Mucosa of gallbladder (tissue), 1 donor: ENCODE measurements at places on chromosomes 11 and 22.

DNA sequence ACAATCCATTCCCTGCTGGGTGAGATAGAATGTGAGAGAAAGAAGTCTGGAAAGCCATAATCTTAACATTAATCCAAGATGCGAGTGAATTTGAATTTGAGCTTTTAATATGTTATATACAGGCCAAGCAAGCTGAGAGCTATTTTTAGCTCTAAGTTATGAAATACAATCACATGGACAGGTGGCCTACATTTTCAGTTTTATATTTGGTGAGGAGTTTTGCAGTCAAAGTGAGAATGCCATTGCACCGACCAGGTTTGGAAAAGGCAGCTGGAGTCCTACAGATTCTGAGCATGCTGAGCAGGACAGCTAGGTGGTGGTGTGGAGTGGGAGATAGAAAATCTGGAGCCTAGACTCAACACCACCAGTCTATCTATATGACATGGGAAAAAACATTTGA is 12.0 kb downstream of the OR5B21 start:
- DNase-seq = no peak

DNA sequence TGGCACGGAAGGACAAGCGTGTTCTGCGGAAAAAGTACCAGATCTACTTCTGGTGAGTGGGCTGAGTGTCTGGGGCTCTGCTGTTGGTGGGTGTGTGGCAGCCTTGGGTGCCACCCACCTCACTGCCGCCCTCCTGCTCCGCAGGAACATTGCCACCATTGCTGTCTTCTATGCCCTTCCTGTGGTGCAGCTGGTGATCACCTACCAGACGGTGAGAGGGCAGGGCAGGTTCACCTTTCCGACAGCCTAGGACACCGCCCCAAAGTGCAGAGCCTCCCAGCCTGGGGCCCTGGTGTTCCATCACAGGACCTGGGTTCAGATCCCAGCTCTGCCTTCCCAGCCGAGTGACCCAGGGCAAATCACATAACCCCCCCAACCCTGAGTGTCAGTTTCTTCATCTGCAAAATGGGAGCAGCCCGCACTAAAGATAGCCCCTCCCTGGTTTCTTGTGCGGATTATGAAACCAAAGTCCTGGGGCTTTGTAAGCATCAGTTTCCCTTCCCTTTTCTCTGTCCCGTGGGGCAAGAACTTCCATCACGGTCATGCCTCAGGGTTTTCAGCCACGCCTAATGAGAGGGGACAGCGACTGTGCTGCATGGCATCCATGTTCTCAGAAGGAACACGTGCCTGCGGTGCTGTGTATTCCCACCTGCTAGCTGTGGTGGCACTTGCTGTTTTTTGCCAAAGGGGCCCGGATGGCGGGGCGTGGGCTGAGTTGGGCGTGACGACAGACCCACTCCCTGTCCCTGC is 9.8 kb upstream of the TAGLN start:
- DNase-seq = no peak

DNA sequence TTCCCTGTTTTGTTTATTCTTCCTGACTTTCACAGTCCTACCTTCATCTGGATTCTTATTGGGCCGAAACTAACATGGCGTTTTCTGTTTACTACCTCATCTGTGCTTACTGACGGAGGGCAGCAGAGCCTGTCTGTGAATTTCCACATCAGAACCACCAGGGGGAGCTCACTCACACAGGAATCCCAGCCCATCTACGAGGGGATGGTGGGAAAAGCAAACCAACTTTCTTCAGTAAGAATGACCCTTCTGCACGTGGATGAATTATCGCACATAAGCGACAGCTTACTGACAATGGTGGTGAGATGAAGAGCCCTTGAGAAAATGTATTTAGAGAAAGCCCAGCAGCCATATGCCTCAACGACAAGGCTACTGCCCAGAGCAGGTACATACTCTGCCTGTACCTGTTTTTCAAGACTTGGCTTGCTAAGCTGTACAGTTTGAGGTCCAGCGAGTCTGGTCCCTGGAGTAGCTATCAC is 42.5 kb downstream of the LARGE2 start:
- DNase-seq = peak; percentile 54

DNA sequence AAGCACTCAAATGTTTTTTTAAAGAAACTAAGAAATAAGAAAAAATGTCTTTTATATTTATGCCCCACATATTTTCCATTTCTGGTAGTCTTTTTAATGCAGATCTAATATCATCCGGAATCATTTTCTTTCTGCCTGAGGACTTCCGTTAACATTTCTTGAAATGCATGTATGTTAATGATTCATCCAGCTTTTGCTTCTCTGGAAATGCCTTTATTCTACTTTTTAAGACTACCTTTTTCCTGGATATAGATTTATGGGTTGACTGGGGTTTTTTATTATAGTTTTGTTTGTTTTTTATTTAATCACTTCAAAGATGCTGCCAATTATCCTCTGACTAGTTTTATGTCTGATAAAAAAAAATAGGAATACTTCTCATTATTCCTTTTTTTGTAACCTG is 57.1 kb upstream of the LDLRAD3 start:
- no peak for DNase-seq

DNA sequence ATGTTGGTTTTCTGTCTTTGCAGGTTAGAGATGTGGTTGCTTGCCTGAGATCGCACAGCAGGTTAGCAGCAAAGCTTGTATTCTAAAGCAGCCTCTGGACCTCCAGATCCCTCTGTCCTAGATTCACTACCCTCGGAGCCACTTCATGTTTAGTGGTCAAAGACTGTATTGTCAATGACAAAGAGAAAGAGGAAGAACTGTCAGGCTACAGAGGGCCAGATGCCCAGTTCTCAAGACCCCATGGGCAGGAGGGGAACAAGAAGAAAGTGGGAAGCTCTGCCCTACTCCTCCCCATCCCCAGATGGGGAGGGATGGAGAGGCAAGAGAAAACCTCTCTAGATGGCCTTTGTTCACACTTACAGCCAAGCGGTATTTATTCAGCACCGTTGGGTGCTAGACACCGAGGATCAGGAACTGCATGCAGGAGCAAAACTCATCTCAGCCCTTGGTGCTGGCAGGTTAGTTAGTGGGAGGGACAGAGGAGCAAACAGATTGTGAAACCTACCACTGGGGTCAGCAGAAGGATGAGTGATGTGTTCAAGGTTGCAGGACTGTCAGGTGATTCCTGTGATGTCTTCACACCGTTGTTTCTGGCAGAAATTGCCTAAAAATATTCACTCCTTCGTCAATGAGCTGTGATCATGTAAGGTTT is 38.3 kb upstream of the PTPRJ start:
- no peak for DNase-seq

DNA sequence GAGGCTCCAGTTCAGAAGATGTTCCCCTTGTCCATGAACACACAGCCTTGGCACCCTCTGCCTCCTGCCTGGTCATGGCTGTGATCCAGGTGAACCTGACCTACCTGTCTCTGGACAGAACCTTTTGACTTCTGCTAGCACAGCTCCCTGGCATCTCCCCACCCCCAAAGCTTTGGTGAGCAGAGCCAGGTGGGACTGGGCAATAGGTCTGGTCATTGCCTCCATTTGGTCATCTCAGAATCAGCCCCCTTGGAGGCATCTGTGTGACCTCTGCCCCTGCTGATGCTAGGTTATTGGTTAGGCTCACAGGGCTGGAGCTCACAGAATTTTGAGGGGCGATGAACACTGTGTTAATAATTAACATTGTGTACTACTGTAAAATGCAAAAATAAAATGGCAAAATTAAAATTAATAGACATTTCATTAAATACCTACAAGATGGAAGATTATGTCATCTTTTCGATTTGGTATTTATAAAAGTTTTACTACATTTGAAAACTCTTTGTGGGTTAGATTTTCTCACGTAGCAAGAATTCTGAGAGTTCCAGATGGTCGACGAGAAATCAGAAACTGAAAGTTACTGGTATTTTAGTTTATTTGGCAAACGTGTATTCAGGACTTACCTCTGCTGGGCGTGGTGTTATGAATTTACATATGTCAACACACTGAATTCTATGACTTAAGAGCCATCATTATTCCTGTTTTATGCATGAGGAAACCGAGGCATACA is 8.3 kb upstream of the KIAA0930 start:
- no peak for DNase-seq

GRCh38 chr22:35961480-35962295 is 66.9 kb downstream of the RBFOX2 start:
- DNase-seq = peak; percentile 33
